ENCODE measurements at places on chromosomes 11 and 22.

GRCh38 chr11:44590769-44591168 lies 25.3 kb downstream of the CD82 start:
- DNase-seq, result no peak

DNA sequence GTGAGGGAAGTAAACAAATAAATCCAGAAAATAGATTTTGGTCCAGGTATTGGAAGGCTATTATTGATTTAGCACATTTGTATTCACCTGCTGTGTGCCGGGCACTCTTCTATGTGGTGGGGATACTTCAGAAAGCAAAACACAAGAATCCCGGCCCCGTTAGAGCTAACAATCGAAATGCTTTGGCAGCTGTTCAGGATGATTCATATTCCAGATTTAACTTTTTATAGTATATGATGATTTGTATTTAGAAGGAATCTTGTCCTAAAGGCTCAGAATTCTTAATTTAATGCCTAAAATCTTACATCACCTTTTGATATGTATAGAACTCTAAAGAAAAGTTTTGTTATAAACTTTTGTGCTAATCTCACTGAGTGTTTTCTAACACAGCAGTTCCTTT lies 28.0 kb downstream of the ZC3H12C start:
- DNase-seq, result no peak

GRCh38 chr22:46230262-46230901 lies 19.7 kb downstream of the CDPF1 start:
- DNase-seq, result no peak

DNA sequence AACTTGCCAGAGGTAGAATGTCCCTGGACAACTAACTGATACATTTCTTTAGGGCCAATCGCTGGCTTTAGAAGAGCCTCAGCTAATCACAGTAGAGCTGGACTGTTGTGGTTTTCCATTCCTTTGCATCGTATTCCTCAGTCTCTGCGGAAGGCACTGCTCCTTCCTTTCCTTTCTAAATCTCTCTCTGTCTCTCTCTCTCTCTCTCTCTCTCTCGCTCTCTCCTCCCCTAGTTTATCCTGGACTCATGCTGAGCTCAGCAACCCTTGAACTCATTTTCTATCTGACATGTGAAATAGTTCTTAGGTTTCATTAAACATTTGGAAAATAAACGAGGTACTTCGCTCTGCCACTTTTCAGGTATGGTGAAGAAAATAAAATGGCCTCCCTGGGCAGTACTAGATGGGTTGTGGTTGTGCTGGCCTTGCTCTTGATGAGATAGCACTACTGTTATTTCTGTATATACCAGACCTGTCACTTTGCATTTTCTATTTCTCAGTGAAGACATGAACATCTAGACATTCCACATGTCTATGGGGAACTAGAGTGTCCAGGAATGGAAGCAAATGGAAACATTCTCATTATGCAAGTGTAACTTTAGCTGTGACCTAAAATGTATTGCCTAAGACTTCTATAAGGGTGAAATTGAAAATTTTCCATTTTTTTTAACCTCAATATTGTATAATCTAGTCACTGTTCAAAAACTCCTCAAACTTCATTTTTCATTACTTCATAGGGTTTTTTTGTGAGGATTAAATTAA lies 12.0 kb upstream of the SESN3 start:
- DNase-seq, result no peak

DNA sequence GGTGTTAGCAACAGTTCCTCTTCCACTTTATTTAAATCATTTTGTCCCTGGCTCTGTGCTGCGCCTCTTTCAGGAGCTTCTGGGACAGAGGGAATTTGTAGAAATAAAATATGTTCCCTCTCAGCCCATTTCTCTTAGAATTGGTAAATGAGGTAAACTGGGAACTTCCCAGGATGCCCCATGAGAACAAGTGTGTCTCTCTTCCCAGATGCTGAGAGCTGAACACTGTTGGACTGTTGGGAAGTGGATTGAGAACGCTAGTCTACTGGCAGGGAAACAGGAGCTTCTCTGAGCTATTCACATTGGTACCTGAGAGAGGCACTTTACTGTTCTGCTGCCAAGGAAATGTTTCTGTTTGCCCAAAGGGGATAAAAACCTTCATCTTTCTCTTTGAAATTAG lies 4.0 kb downstream of the CRY2 start:
- DNase-seq, result no peak

GRCh38 chr11:46299451-46299961 lies 22.0 kb downstream of the CREB3L1 start:
- no peak for DNase-seq

- DNase-seq, result no peak
Observed at GRCh38 chr11:64285885-64286800, 495 bp downstream of the GPR137 start.

- no peak for DNase-seq
Observed at GRCh38 chr11:13338427-13339069, 61.0 kb downstream of the BMAL1 start.

GRCh38 chr11:35214792-35215193 lies 75.8 kb downstream of the CD44 start:
- DNase-seq, result no peak

DNA sequence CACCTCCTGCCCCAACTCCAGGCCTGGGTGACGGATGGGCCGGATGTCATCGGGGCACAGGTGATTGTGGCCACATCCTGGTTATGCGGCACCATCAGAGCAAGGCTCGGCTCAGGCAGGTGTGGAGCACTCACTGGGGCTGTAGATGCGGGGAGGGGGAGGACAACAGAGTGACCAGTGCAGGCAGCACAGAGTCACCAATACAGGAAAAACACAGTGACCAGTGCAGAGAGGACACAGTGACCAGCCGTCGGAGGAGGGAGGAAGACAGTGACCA lies 209.1 kb downstream of the BRD1 start:
- DNase-seq, result no peak

GRCh38 chr11:120712881-120713280 lies 201.3 kb downstream of the GRIK4 start:
- DNase-seq, result no peak

DNA sequence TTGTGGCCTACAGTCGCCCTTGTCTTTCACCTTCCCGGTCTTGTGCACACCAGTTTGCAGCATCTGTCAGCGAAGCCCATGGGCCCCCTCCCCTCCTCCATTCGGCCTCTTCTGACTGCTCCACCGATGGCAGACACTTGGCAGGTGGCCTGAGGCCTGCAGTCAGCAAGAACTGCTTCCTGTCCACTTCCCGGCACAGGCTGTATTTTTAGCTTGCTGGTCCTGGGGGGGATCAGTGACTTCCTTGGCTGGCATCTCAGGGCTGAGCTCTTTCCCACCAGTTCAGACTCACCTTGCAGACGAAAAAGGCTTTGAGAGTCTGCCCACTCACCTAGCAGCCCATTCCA lies 106.4 kb downstream of the SYN3 start:
- no peak for DNase-seq

- no peak for DNase-seq
Observed at GRCh38 chr11:121551463-121551862, 98.7 kb upstream of the SORL1-AS1 start.

DNA sequence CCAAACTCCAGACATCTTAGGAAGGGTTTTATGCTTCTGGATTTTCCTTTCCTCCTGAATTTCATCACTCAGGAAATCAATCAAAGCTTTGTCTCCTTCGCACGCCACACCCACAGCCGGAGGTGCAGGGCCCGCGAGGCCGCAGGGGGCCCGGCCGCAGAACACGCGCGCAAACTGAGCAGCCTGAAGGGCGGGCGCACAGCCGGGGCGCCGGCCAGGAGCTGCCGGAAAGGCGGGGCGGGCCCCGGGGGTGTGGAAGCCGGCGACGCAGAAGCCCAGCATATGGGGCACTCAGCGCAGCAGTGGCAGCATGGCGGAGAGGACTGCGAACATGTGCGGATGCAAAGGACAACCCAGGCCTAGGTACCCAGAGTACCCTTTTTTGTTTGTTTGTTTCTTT lies 33.1 kb upstream of the SPTBN2 start:
- no peak for DNase-seq

DNA sequence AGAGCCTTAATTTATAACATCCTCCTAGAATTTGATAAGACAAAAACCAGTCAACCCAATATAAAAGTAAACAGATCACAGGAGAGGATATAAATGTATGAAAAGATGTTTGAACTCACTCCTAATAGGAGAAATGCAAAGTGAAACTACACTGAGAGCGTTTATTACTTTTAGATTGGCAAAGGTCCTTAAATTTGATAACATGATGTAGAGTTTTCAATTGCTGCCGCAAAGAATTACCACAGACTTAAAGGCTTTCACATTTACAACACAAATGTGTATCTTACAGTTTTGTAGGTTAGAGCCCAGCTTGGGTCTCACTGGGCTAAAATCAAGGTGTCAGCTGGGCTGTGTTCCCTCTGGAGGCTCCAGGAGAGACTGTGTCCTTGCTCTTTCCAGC lies 9.1 kb upstream of the POU2AF2 start:
- no peak for DNase-seq

GRCh38 chr11:42727879-42728278 lies 583.9 kb upstream of the API5 start:
- no peak for DNase-seq

GRCh38 chr11:73478737-73479347 lies 102.6 kb downstream of the RELT start:
- no peak for DNase-seq

DNA sequence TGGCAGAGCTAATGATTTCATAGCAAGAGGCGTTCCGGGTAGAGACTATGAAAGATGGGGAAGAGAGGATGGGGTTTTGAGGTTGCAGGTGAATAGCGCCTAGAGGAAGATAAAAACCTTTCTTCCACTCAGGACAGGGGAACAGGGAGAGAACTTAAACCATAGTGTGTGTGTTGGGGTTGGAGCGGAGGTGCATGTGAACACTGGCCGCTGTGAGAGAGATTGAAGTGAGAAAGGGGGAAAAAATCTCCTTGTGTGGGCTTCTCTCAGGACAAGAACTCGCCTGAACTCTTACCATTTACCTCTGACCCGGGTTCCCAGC lies 3.4 kb downstream of the BSX start:
- DNase-seq, result no peak

- no peak for DNase-seq
Observed at GRCh38 chr11:79039122-79039521, 401.7 kb downstream of the TENM4 start.

GRCh38 chr22:27420195-27420816 lies 381.2 kb downstream of the MN1 start:
- DNase-seq, result no peak

DNA sequence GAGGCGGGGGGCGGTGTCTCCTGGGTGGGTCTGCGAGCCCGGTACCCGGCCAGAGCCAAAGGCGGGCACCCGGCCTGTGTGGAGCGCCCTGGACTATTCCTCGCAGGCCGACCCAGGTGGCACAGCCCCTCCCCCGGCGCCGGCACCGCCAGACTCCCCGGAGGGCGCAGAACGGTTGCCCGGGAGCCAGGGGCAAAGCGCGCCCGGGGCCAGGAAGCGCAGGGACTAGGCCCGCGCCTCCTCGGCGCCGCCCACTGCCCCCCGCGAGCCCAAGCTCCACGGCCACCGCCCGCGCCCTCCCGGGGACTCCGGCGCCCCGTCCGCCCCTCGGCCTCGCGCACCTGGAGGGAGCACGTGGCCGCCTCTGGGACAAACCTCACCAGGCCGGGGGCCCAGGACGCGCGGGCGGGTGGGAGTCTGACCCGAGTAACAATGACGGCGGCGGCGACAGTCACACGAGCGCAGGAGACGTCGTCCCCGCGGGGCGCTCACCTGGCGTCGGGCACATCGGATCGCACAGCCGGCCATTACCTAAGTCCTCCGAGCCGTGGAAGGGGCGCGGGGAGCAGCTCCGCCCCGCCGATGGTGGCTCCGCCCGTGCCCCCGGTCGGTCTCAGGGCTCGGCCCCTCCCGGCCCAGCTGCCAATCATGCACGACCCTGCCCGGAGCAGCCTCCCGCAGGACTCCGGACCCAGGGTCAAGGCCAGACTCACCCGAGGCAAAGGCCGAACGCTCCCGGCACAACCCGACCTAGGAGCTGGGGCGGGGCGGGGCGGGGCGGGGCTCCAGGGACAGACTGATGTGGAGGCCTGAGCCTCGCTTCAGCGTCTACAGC lies 7.4 kb downstream of the PLXNB2 start:
- no peak for DNase-seq

- no peak for DNase-seq
Observed at GRCh38 chr11:39678996-39679395, 1780.5 kb downstream of the LRRC4C start.

- no peak for DNase-seq
Observed at GRCh38 chr11:91243630-91244029, 981.0 kb upstream of the FAT3 start.

DNA sequence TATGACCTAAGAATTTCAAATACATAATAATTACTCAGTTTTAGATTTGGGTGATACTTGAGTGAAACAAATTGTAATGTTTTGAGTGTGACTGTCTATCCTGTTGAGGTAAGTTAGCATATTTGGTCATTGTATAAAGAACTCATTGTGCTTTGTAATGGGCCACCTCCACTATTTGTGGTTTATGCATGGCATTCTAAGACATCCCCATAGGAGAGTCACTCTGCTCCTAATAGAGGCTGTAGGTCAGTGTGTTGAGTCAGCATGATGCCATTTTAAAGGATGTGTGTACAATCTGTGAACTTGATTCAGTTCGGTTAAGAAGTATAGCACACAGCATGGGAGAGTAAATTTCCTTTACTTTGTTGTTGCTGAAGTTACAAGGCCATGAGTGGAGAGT lies 1112.4 kb downstream of the JRKL start:
- DNase-seq, result no peak

DNA sequence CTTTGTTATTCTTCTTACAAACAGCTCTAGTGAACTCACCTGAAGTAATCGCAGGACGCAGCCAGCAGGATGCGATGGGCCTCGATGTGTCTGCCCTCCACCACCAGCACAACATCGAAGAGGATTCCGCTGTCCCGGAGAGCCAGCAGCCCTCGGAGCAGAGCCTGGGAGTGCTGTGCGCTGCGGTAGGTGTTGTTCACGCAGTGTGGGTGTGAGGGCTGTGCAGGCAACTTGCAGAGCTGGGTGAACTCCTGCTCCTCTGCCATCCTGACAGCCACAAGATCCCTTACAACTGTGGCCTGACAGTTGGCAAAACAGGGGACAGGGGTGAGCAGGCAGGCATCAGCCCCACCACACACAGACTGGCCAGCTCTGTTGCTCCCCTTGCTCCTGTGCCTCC lies 6.6 kb downstream of the KLHL22 start:
- no peak for DNase-seq

GRCh38 chr11:134372961-134373360 lies 39.1 kb downstream of the B3GAT1 start:
- no peak for DNase-seq

DNA sequence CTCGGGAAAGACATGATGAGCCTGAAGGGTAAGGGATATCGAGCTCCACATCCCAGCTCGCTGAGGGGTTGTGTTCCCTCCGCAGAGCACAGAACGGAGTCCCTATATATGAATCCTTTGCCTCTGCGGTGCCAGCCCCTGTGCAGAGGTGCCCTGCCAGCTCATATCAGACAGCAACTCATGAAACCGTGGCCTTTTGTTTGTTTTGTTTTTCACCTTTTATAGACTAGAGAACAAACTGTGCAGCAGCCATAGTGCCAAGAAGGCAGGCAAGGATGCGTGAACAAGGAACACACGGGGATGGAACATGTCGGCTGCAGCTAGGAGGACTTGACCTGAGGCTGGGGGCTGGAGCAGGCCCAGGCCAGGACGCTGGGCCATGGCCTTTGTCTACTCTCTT lies 109.8 kb downstream of the PKNOX2 start:
- no peak for DNase-seq

Measured in activated gamma-delta T cell treated with Interleukin-2 at 50 U/mL for 16 hours (primary cell).